ENCODE measurements at places on chromosomes 5 and 9.
A peak's percentile ranks its signal among the peaks of the same experiment; 100 is the strongest.

DNA sequence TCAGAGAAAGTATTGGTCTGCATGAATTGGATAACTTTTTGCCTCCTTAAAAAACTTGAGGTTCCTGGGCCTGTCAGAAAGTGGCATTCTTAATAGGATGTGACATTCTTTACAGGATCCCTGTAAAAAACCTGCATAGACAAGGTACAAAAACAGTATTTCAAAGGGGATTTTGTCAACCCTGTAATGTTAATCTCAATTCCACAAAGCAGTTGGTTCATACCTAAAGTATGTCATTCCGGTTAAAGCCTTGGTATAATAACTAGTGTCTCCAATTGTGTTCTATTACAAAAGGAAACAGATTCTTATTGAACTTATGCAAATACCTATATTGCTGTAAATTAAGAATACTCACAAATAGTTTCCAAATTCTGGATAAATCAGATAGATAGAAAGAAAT, 169.7 kb downstream of the CDH10 start:
- DNase-seq: no peak

DNA sequence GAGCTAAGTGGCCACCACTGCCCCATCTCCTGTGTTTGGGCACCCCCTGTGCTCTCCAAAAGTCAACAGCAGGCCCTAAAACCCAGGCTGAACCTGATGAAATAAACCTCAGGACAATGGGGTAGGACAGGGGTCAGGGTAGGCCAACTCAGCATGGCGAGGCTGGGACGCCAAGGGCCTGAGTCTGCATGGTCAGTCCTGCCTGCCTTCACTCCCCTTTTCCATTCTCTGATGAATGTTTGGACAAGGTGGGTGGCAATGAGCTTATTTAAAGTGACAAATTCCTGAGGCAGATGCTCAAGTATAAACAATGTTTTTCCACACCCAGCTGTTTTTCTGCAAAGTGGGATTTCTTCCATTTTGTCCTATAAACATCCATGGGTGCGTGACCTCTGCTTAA, 47.2 kb upstream of the CXCL14 start:
- no peak for DNase-seq

DNA sequence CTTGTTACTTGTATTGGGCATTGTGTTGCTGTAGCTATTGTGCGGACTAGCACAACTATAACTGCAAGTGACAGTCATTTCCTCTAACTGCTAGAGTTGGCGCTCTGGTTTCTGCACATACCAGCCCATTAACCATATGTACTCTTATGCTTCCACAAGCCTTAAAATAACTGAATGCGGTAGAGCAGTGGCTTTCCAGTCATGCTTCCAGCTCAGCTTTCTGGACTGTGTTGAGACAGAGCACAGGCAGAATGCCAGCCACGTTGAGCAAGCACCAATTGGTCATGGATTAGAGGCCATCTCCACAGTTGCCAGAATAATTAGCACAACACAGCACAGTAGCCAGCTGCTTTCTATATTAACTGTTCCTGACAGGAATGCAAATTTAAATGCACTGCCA, 12.2 kb downstream of the INVS start:
- peak; percentile 98 for DNase-seq

GRCh38 chr5:168015506-168015905, 275.9 kb upstream of the WWC1 start:
- DNase-seq: peak; percentile 87

- DNase-seq: peak; percentile 73
Measured at GRCh38 chr5:5014586-5015235, 125.4 kb upstream of the ADAMTS16 start.

DNA sequence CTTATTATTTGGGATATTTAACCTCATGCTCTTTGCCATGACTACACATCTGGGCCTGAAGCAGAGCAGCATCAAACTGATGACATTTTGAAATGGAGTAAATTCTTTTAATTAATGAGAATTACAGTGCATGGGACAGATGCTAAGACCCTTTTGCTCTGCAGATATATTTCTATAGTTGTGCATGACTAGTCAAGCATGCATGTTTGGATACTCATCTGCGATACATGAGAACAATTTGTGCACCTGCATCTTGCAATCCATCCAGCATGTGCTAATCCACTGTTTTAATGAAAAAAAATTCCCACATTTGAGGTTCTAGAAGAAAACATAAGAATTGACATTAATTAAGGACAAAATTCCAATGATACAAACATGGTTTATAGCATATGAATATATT, 1047.6 kb upstream of the ACO1 start:
- no peak for DNase-seq

DNA sequence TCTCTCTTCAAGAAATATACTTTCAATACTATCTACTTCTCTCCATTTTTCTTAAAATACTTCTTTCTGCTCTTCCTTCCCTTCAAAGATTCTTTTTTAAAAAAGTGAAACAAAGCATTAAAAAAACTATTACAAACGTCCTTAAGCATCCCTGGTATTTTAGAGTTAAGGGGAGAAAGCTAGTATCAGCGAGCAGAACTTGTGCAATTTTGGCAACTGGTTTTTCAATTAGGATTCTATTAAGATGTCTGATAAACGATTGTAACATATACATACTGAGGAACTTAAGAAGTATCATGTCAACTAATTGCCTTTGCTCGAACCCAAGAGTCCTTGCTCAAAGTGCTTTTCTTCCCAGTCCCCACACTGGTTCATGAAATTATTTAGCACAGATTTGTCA, 459.2 kb downstream of the BNC2 start:
- DNase-seq: no peak

GRCh38 chr5:1008451-1009358, at the start of gene NKD2:
NKD2 (plus strand) TSS chr5:1008802; CDS start chr5:1009058, 256 bp downstream.
- DNase-seq: no peak

DNA sequence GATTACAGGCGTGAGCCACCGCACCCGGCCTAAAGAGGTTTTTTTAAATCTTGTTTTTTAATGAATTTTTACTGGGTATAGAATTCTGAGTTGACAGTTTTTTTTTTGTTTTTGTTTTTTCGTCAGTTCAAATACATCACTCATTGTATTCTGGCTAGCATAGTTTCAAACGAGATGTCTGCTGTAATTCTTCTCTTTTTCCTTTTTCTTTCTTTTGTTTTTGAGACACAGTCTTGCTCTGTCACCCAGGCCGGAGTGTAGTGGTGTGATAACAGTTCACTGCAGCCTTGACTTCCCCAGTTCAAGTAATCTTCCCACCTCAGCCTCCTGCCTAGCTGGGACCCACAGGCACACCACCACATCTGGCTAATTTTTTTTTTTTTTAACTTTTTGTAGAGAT, 2.2 kb upstream of the PRRT1B start:
- no peak for DNase-seq

DNA sequence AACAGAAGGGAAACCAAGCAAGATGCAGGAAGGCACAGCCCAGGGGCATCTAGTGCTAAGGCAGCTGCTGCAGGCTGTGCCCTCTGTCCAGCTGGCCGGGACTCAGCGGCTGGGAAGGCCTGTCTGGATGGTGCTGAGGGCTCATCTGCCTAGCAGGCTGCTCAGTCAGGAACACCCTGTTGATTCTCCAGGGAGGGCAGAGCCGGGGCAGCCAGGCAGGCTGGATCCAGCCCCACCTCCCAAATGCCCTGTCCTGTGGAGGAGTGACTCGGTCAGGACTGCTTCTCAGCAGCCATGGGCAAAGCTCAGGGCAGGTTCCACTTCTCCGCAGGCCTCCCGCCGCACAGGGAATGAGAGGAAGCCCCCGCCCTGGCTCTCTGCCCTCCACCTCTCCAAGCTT, 7.8 kb upstream of the LCN9 start:
- DNase-seq: no peak

GRCh38 chr5:67588389-67588788, 391.8 kb upstream of the CD180 start:
- no peak for DNase-seq

- DNase-seq: no peak
Measured at GRCh38 chr9:77451507-77451906, 196.6 kb downstream of the GNA14 start.

- DNase-seq: no peak
Measured at GRCh38 chr9:93525476-93525875, 50.9 kb upstream of the PHF2 start.

GRCh38 chr5:144393641-144394435, 223.2 kb downstream of the KCTD16 start:
- no peak for DNase-seq
